ENCODE measurements at places on chromosomes 16 and 17. TPM values are rescaled to one million over a fixed set of nuclear protein-coding genes. Genes with fewer than 3 reads are reported as not detected.

NXN gene
- 11.6 TPM for polyA plus RNA-seq

C16orf96 gene
- 0.02 TPM for polyA plus RNA-seq

DPEP2 gene
- polyA plus RNA-seq: 1.5 TPM

PERCC1 gene
- polyA plus RNA-seq: 0.18 TPM

TOM1L1 gene
- 7.3 TPM for polyA plus RNA-seq

HBA1 gene
- polyA plus RNA-seq: 4.8 TPM

DNA sequence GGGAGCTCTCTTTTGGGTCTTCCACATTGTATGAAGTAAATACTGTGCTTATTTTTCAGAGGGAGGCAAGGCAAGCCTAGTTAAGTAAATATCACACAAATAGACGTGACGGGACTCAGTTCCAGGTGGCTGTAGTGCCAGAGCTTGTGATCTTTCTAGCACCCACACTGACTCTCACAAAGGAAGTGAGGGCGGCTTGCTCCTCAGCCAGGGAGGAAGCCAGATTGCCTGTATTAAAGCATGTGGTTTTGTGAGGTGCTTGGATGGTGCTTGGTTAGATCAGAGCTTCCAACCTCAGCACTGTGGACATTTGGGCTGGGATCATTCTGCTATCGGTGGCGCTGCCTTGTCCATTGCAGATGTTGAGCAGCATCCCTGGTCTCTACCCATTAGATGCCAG is 80.1 kb downstream of the VAT1L start:
- DNase-seq: no peak

DNA sequence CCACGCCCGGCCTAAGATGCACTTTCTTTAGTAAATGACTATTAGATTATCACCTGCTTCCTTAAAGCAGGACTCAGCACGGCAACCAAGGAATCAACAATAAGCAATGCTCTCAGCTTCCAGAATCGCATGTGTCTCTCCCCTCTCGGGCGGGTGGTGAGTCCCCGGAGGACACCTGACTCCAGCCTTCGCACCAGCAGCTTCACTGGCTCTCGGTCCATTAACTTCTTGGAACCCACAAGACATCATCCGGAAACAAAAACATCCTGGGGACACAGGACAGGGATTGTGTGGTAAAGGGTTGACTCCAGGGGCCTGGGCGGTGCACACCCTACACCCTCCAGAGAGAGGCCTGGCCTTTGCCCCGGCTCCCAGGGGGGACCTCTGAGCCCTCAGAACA is 22.7 kb downstream of the UTS2R start:
- peak; percentile 25 for DNase-seq

DNA sequence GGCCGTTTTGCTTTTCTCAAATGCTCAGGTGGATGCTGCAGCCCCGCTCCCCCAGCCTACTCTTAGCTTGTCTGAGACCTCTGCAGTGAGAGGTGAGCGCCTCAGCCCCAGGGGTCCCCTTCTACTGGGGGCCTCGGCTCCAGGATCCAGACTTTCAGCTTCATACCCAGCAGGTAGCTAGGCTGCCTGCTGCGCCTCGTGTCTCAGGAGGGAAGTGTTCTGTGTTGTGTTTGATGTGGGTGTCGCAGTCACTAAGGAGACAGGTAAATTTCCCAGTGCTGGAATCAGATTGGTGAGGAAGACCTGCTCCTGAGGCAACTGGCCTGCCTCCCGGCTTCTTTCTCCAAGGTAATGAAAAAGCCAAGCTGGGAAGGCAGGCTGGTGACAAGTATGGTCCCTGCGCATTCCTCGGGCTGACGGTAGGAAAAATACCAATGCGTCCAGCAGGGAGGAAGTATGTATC is 604.0 kb upstream of the SALL1 start:
- DNase-seq: peak; percentile 14

- peak; percentile 36 for DNase-seq
Observed at GRCh38 chr17:44794851-44795413, 35.2 kb downstream of the GJC1 start.

DNA sequence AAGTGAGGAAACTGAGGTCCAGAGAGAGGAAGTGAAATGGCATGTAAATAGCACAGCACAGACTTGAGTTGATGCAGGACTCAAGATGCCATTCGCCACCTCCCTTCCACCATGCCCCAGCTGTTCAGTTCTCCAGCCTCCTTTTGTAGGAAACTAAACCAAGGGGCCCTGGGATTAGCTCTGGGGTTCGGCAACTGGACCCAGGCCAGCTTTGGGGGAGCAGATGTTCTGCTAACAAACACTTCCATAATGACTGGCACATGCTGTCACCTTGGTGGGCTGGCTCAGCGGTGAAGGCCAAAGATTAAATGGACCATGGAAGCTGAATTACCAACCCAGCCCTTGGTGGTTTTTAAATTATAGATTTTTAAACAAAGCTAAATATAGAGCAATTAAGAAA is 77.0 kb downstream of the IRX6 start:
- no peak for DNase-seq

GRCh38 chr17:80425835-80426426 is 11.0 kb downstream of the ENDOV start:
- no peak for DNase-seq

DNA sequence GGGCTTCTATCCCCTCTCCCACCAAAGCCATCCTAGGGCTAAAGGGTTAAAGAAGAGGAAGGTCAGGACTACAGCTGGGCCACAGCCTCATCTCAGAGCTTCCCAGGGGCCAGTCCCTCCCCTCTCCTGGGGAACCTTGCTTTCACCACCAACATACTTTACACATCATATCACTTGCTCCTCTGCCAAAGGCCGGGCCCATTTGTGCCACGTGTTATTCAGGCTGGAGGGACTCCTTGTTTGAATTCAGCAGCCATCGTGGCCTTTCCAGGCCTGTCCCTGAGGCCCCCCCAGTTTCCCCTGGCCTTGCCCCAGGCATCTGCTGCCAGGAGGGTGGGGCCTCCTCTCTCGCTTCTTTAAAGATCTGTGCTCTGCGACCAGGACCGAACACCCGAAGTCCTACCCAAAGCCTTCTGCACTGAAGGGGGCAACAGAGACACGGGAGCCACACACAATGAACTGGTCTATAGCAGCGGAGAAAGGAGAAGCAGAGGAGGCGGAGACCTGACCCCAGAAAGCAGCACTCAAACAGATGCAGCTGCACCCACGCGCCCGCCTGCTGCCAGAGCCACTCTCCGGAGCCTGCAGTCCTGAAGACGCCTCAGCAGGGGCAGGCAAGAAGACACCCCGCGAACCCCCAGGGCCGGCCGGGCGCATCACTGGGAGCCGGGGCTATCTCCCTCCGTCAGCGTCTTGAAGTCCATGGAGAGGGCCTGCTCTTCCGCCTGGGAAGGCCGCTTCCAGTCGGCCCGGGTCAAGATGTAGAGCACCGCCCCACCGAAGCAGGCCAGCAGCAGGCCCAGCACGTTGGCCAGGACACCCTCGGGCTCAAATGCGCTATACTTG is 12.1 kb downstream of the CYB561 start:
- DNase-seq: peak; percentile 96

DNA sequence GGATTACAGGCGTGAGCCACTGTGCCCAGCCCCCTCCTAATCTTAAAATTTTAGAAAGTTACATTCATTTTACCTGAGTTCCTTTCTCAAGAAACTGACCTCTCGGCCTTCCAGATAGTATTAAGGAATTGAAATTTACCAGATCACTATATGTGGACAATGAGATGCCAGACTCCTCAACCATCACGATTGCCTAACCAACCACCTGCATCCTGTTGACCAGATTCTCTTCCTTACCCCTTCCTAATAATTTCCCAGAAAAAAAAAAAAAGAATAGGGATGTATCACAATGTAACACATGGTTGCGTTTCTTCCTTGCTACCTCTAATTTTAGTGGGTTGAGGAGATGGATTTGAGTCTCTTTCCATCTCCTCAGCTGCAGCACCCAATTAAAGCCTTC is 72.1 kb downstream of the BMERB1 start:
- DNase-seq: no peak

DNA sequence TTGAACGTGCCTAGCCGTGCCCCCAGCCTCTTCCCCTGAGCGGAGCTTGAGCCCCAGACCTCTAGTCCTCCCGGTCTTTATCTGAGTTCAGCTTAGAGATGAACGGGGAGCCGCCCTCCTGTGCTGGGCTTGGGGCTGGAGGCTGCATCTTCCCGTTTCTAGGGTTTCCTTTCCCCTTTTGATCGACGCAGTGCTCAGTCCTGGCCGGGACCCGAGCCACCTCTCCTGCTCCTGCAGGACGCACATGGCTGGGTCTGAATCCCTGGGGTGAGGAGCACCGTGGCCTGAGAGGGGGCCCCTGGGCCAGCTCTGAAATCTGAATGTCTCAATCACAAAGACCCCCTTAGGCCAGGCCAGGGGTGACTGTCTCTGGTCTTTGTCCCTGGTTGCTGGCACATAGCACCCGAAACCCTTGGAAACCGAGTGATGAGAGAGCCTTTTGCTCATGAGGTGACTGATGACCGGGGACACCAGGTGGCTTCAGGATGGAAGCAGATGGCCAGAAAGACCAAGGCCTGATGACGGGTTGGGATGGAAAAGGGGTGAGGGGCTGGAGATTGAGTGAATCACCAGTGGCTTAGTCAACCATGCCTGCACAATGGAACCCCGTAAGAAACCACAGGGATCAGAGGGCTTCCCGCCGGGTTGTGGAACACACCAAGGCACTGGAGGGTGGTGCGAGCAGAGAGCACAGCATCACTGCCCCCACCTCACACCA is 724 bp downstream of the GAA start:
- DNase-seq: peak; percentile 67

- DNase-seq: peak; percentile 58
Observed at GRCh38 chr16:46747777-46748651, at the start of gene MYLK3. TSS of gene MYLK3 (minus strand) at chr16:46748344. CDS start at chr16:46748193, 151 bp downstream.

- DNase-seq: no peak
Observed at GRCh38 chr16:72012607-72013006, 4.1 kb downstream of the DHODH start.

GRCh38 chr16:30010844-30011713 is at the start of gene DOC2A:
TSS of gene DOC2A (minus strand) at chr16:30011027. CDS start at chr16:30010222, 805 bp downstream.
- DNase-seq: peak; percentile 59

DNA sequence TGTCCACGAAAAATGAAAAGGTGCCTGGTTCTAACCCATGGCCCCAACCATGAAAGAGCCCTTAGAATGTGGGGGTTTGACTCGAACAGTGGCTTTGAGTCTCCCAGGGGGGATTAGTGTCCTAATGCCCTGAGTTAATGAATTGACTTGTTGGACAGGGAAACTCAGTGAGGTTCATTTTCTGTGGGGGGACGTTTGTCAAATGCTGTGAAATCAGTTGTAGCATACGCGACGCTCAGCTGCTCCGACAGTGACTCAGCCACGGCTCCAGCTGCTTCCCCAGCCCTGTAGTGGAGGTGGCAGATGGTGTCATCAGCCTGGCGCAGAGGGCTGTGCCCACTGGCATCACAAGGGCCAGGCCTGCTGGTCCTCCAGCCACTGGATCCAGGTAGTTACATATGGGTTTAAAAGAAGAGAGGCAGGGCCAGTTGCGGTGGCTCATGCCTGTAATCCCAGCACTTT is 3.9 kb upstream of the TMEM235 start:
- DNase-seq: no peak

- DNase-seq: no peak
Observed at GRCh38 chr17:28574526-28574925, 2.2 kb downstream of the ALDOC start.
